Activated naive CD8-positive, alpha-beta T cell treated with anti-CD3 and anti-CD28 coated beads for 36 hours (primary cell): ENCODE measurements at places on chromosomes 1 and 21. TPM values are rescaled to one million over a fixed set of nuclear protein-coding genes. Genes with fewer than 3 reads are reported as not detected.

DNA sequence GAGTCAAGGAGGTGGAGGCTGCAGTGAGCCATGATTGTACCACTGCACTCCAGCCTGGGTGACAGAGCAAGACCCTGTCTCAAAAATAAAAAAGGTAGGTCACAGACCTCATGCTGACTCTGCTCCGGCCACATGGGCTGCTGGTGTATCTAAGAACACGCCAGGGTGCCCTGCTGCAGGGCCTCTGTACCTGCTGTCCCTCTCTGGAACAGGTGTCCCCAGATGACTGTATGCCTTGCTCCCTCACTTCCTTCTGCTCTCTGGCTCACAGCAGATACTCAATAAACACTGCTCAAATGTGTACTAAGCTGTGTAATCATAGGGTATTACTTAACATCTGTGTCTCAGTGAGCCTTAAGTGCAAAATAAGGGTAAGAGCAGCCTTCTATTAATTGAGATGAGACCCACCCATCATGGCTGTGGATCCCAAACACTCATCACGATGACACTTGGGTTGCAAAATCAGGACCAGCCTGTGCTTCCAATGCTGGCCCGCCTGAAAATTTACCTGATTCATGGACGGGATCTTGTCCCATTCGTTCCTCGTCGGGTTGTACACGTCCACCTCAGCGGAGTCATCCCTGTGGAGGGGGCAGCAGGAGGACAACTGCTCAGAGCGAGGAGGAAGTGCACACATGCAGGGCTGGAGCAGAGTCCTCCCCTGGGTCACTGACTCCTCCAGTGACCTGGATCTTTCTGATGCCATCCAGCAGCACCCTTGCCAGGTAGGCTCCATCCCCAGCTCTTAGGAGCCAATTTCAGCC lies 7.5 kb downstream of the KLHL21 start:
- no peak for DNase-seq
- H3K27ac ChIP-seq, result no peak overlapping the region
- H3K36me3 ChIP-seq, result peaks cover 28% of the 10 kb centered on the region

- DNase-seq, result no peak
- no peaks in the 10 kb centered on the region for H3K36me3 ChIP-seq
- no peaks in the 10 kb centered on the region for H3K27me3 ChIP-seq
- peaks cover 11% of the 10 kb centered on the region for H3K4me1 ChIP-seq
These were observed 93.7 kb downstream of the HHIPL2 start for GRCh38 chr1:222454186-222454585.

DNA sequence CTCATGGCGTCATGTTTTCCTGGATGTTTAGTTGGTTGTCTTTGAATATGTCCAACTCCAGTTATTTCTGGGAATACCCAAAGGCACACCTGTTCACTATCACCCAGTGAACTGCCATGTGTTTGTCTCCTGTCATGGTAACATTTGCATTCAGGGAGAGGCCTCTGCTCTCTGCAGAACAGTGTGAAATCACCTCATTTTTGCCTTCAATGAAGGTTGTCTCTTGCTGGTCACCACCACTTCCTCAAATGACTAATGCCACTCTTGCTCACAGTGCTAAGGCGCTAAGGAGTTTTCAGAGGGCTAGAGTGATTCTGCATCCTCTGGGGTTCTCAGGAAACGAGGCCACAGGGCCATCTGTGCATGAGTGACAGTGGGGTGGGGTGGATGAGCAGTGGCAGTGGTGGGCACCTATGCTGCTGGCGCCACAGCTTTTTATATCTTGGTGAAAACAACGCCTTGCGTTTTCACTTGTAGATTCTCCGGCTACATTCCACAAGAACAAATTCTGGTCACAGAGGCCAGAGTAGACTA lies 60.0 kb upstream of the ATP5PO start:
- peak overlapping the region; percentile 98 for H3K27ac ChIP-seq
- H3K4me1 ChIP-seq, result peaks cover 45% of the 10 kb centered on the region
- peak; percentile 71 for DNase-seq
- peak overlapping the region; percentile 75 for H3K4me3 ChIP-seq
- peaks cover 9% of the 10 kb centered on the region for H3K36me3 ChIP-seq

The RYR2 gene
- not detected for total RNA-seq
